Smooth muscle cell of trachea (primary cell): ENCODE measurements at places on chromosomes 7 and 10. TPM values are rescaled to one million over a fixed set of nuclear protein-coding genes. Genes with fewer than 3 reads are reported as not detected.

The PALD1 gene
- 0.66 and 0.73 TPM in 2 replicates for total RNA-seq

The ACTL6B gene
- not detected in 2 replicates for total RNA-seq

The SPDYE5 gene
- not detected in 2 replicates for total RNA-seq

The ATRNL1 gene
- total RNA-seq, result 0.66 and 1.5 TPM in 2 replicates

The FAM131B gene
- total RNA-seq, result 3.9 and 13.2 TPM in 2 replicates

The TRPV5 gene
- not detected in 2 replicates for total RNA-seq

The SLC29A4 gene
- 1.7 and 7.1 TPM in 2 replicates for total RNA-seq

The RAMP3 gene
- total RNA-seq, result 0.58 and 1.8 TPM in 2 replicates

The HDAC9 gene
- total RNA-seq, result 5.2 and 10.3 TPM in 2 replicates

The SH2D4B gene
- not detected in 2 replicates for total RNA-seq

The GRID2IP gene
- total RNA-seq, result 0.15 TPM in 1 of 2 replicates, not detected in the other

The CCL26 gene
- total RNA-seq, result 0.33 TPM in 1 of 2 replicates, not detected in the other

The MYH16 gene
- not detected in 2 replicates for total RNA-seq

The PUS7 gene
- 10.9 and 20.4 TPM in 2 replicates for total RNA-seq
